ENCODE measurements at places on chromosomes 1 and 21.
A peak's percentile ranks its signal among the peaks of the same experiment; 100 is the strongest.

- no peak for DNase-seq
These were observed 670.9 kb upstream of the NR5A2 start for GRCh38 chr1:199356561-199356960.

- peak; percentile 4 for DNase-seq
These were observed 87.6 kb downstream of the PTPRC start for GRCh38 chr1:198726455-198726854.

DNA sequence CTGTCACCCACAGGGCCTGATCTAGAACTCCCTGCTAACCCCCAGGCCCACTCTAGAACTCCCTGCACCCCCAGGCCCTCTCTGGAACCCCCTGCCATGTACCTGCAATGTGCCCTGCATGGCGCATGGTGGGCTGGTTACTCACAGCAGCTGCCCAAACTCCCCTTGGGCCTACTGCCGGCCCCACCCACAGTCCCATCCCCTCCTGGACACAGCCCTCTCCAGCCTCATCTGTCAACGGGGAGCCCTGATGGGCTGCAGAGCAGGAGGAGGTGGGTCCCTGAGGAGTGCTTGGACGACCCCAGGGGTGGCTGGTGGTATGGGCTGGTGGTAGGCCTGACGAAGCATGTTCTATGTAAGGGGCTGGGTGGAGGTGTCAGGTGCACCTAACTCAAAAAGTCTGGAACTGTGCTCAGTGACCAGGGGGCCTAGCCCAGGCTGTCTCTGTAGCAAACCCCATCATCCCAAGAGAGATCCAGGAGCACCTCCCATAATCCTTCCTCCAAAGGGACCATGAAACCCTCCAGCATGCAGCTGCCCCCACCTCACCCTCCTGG lies 19.0 kb upstream of the PRSS38 start:
- no peak for DNase-seq

DNA sequence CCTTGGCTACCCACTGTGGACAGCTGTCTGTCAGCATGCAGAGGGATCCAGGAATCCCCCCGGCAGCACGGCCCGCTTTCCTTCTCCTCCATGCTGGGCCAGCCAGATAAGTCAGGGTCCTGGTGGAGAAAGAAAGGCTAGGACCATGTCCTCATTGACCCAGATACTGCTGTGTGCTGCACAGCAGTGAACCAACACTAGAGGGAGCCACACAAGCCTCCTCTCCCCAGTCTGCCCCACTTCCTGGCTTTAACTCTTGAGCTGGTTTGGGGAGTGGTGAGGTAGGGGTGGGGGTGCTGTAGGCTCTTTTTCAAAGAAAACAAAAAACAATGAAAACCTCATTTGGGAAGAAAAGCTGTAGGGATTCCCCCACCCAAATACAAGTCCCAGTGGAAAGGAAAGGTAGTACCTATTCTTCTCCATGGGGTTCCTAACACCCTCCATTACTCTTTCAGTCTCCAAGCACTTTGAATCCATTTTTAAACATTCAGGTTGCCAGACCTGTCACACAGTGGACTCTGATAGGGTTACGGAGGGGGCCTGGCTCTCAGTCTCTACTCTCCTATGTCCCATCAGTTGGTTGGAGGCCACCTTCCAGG lies 84.9 kb upstream of the CD1D start:
- DNase-seq = peak; percentile 37
